Activated CD4-positive, alpha-beta T cell treated with anti-CD3 and anti-CD28 coated beads for 36 hours (primary cell): ENCODE measurements at places on chromosomes 3 and 15. TPM values are rescaled to one million over a fixed set of nuclear protein-coding genes. Genes with fewer than 3 reads are reported as not detected.

Gene IGSF11
- 0.09 TPM for total RNA-seq

Gene DLEC1
- 0.46 TPM for total RNA-seq

Gene CDC25A
- total RNA-seq = 32.5 TPM

Gene CCK
- total RNA-seq = not detected

Gene SEMA3F
- 0.25 TPM for total RNA-seq

Gene NOX5
- total RNA-seq = not detected

Gene FHIT
- total RNA-seq = 13.1 TPM
